ENCODE measurements at places on chromosomes 16 and 17.
A peak's percentile ranks its signal among the peaks of the same experiment; 100 is the strongest.

- no peak for DNase-seq
Observed at GRCh38 chr16:47925811-47926460, 229.9 kb downstream of the ABCC12 start.

- no peak for DNase-seq
Observed at GRCh38 chr16:74580833-74581232, 26.1 kb downstream of the GLG1 start.

DNA sequence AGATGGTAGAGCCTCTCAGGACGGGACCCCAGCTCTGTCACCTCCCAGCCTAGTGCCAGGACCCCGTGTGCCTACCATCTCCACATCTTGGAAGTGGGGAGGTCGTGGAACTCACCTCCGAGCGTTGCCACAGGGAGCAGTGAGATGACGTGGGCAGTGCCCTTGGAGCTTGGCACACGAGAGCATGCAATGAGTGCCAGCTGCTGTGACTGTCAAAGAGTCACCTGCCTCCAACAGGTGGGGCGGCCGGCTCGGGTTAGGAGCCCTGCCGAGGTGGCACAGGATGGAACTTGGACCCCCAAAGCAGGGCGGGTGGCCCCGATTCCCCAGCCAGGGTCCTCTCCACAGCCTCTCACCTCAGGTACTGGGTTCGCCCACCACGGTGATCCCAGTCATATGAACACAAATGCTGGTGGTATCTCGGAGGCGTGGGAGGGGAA is 5.5 kb downstream of the VPS4A start:
- DNase-seq, result no peak

DNA sequence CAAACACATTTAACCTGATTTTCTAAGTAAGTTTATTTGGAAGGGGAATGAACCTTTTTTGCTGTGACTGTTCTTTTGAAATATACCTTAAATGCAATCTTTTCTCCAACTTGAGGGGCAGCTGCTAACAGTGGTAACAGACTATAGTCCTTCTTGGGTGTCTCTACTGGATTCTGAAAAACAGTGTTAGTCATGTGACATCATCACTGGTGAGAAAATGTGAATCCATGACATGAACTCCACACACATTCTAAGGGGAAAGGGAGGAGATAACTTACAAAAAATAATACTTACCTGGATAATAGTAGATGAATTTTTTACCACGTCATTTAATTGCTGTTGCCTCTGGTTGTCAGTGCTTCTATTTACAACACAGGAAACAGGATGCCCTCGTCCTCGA is 11.3 kb downstream of the COIL start:
- no peak for DNase-seq

DNA sequence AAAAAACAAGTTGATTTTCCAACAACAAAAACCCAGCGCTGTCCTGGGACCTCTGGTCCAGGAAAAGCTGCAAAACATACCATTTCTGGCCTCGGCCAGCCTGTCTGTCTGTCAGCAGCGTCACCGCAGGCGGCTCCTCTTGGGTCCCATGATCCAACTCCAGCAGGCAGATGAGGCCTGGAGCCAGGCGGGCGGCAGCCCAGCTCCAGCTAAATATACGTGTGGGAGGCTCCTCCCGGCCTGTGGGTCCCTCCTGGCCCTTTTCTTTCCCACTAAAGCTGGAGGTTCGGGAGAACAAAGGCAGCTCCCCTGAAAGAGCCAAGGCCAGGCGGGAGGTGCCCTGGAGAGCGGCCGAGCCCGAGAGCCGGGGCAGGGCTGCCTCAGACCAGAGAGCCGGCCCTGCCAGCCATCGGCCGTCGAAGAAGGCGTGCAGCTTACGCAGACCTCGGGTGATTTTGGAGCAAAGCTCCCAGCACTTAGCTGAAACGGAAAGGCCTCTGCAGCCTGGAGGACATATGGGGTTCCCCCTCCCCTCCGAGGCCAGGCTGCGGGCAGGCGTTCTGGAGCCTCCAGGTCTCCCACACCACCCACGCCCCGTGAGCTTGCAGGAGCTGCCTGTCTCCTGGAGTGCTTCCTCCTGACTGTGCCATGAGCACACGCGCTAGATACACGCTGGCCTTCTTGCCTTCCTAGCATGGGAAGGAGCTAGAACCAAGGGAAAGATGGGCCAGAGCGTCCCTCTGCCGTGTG is 19.9 kb upstream of the JPH3 start:
- DNase-seq, result peak; percentile 31

DNA sequence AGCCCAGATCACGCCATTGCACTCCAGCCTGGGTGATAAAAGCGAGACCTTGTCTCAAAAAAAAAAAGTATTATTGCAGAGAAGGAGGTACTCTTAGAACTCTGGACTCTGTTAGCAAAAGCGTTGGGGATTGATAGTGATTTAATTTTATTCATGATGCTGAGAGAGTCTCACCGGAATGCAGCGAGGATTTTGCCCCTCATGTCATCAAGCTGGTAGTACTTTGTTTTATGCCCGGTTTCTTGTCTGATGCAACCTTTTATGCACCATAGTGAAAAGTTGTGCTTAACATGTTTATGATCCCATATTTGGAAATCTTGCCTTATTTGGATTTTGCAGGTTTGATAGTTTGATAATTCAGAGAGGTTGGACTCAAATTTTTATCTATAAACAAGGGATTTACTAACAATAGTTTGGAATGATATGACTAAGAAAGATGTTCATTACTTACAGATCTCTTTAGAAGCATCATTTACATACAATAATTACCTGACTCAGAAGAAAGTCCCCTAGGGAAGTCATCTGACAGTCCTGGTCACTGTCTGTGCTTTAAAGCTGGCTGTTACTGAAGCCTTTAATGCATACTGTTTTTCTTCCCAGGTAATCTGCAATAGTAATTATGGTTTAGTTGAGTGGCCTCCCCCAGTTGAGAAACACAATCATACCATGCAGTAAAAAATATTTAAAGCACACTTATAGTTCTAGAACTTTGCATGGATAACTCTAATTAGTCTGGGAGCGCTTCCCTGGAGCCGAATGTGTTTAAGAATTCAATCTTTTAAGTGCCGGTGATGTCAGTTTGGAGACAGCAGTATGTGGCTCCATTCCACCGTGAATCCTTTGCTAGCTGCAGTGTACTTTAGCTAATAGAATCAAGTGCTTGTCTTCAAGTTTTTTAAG is 120.9 kb downstream of the PRKCA start:
- DNase-seq, result no peak

DNA sequence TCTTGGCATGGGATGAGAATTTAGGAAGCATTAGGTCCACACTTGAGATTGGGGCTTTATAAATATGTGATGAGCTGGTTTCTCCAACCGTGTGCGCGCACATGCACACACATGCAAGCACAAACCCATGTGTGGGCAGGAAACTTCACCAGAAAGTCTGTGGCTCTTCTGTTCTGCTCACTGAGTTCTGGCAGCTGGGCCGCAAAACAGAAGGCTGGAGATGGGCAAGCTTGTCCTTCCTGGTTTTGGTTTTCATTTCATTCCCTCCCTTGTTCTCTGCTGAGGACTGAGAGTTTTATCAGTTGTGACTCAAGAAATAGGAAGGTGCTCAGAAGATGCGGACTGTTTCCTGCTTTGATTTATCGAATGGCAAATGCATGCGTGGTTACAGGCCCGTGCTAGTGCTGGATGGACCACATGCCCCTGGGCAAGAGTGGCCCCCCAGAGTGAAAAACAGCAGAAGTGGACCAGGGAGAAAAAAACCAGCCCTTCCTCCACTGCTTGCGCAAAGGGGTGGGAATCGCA is 14.1 kb downstream of the MAP3K14 start:
- DNase-seq, result no peak

GRCh38 chr16:49010396-49010795 is 271.2 kb downstream of the CBLN1 start:
- DNase-seq, result no peak

DNA sequence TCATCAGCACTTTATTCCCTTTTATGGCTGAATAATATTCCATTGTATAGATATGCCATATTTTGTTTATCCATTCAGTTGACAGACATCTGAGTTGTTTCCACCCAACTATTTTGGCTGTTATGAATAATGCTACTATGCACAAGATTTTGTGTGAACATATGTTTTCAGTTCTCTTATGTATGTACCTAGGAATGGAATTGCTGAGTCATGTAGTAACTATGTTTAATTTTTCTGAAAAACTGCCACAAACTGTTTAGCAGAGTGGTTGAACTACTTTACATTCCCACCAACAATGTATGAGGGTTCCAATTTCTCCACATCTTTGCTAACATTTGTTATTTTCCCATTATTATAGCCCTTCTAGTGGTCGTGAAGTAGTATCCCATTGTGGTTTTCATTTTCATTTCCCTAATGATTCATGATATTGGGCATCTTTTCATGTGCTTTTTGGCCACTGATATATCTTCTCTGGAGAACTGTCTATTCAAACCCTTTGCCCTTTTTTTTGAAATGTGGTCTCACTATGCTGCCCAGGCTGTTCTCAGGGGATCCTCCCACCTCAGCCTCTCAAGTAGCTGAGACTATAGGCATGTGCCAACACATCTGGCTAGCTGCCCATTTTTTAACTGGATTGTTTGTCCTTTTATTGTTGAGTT is 26.3 kb downstream of the SMURF2 start:
- DNase-seq, result no peak

DNA sequence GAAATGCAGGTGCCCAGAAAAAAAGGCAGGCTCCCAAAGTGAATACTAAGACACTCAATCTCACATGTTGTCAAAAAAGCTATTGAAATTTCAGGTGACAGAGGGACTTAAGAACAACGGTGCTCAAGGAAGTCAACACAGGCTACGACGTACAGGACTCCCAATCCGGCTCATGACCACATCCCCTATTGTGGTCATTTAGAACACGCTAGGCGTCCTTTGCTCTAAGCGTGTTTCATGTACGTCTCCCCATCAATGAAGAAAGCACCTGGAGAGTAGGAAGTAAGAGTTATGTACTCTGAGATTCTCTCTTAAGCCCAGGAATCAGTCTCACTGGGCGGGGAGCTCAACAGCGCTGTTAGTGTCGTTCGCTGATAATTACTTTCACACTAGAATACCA is 94.1 kb downstream of the MRM3 start:
- DNase-seq, result no peak

DNA sequence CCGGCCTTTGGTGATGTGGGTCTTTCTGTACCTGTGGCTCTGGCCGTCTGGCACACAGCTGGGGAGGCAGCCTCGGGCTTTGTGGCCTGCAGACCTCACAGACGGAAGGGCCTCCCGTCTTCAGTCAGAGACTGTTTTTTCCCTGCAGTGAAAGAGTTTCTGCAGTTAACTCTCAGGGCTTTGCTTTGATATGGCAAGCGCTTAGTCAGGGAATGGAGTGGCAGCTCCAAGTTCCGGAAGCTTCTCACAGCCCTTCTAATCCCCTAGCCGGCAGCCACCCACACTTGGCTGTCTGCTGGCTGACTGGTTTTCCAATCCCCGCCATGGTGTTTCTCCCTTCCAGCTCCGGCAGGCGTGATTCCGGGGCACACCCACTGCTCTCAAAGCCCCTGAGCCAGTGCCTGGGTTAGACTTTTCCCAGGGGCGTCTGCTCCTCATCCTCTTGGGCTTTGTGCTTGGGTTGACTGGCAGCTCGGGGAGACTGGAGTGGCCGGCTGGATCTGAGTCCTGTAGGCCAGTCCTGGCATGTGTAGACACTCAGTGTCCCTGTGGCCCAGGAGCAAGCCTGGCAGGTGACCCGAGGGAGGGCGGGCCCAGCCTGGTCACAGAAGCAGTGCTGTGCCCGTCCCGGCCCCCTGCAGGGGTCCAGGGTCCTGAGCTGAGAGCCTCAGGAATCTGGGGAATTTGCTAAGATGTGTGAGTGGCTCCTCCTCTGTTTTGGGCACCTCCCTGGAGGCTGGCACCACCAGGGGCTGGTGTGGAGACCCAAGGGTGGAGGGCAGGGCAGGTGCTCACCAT is 29.9 kb downstream of the BAIAP2 start:
- DNase-seq, result no peak

GRCh38 chr17:36608280-36608679 is 6.9 kb downstream of the MRM1 start:
- DNase-seq, result no peak

Data from NCI-H460 (cell line).